ENCODE measurements at places on chromosomes 3 and 15.

DNA sequence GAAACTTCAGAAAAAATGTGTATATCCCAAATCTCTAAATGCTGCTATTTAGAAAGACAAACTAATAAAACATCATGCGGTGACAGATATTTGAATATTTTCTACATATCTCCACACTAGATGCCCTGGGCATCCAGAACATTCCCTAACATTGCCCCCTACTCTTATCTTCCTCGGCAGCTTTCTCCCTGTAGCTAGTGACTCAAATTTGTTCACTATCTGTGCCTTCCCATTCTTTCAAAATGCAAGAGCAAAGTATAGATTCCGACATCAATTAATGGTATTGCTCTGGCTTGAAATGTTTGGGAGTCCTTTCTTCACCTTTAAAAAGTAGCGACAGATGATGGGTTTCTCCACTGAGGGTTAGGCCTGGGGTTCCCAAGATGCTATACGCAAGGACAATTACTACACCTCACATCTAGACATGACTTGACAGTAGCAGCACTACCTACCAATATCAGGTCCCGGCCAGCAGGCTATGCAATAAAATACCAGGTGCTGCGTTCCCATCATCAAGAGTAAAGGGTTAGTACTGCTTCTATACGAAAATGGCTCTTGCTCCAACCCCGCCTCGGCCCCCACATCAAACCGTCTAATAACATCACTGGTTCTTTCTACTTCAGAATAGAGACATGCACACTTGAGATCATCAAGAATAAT, 631 bp downstream of the UBR1 start:
- DNase-seq = peak; percentile 11

- DNase-seq = no peak
These were observed 63.5 kb upstream of the PRR20G start for GRCh38 chr3:127351321-127351720.

DNA sequence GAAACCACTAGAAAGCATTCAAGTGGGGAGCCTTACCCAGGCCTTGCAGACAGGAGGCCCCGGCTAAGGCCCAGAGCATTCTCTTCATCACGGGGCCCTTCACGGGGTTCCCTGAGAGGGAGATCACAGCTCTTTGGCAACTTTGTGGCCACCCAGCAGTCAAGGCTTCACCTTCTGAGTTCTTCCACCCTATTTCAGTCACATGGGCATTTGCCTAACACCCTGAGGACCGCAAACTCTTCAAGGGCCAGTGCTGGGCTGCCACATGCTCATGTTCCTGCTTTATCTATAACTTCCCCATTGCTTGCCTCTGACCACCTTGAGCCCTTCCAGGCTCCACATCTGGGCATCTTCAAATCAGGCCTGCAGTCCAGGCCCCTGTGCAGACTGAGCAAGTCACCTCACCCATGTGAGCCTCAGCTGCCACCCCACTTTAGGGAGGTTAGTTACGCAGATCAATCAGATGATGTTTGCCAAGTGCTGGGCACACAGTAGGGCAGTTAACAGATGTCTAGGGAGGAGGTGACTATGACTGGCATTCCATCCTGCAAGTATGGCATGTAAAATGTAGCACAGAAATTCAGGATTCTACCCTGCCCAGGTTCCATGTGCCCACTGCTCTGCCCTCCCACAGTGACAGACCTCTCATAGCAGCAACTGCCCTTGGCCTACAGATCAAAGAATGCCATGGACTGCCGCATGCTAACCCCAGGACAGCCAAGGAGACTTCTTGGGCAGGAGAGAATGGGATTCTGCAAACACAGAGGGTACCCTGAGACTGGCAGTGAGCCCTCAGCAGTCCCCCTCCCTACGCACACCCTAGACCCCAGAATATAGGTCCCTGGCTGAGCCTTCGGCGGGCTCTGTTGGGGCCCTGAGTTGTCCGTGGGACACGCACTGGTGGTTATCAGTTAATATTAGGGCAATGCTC, 37.6 kb upstream of the ZNF710 start:
- no peak for DNase-seq

DNA sequence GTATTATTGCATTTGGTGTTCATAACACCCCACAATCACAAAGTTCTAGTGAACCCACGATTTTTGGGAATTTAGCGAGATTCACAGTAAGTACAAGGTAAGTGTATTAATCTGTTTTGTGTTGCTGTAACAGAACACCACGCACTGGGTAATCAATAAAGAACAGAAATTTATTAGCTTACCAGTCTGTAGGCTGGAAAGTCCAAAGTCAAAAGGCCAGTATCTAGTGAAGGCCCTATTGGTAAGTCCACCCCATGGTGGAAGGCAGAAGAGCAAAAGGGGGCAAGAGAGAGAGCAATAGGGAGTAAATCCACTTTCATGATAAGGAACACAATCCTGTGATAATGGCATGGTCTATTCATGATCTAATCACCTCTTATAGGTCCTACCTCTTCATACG, 190.3 kb upstream of the KCNMB2 start:
- no peak for DNase-seq

- DNase-seq = no peak
These were observed 54.1 kb downstream of the LPP start for GRCh38 chr3:188207941-188208515.

GRCh38 chr3:33834096-33834453, 35.6 kb downstream of the PDCD6IP start:
- DNase-seq = no peak

DNA sequence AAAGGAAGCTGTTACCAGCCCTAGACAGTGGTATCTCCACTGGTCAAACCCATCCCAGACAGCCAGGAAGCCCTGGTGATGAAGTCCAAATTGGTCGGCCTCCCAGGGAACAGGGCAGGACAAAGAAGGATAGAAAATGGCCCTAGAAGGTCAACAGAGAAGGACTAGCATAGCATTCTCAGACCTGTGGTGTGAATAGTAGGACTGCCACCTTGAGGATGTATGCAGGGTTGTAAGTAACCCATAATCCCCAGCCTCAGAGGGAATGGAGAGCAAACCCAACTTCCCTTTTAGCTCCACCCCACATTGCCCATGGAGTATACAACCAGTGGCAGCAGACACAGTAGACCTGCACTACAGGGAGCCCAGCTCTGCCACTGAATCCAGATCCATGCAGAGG, 68.6 kb upstream of the EIF1B start:
- no peak for DNase-seq

DNA sequence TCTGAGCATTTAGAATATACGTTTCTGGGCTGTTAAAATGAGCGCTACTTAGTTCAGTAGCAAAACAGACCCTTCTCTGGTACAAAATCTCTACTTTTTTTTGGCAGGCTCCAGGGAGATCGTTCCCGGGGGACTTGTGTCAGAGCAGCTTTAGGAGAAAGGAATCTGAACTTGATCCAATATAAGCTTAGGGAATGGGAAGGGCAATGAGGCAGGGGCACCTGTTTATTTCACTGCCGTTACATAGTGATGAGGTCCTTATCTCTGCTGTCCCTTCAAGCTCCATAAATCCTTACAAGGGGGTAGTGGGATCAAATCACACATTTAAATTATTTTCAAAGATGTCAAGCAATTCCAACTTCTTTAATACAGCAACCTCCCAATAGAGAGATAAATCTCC, 128.7 kb upstream of the BNIP2 start:
- no peak for DNase-seq

- peak; percentile 37 for DNase-seq
These were observed 123.3 kb downstream of the XXYLT1 start for GRCh38 chr3:195147649-195148080.

- DNase-seq = no peak
These were observed 3.2 kb downstream of the GLYCTK start for GRCh38 chr3:52290596-52291507.

GRCh38 chr3:190121383-190121782, 686 bp upstream of the P3H2 start:
- no peak for DNase-seq

GRCh38 chr15:31434588-31435260, 108.1 kb downstream of the KLF13 start:
- DNase-seq = peak; percentile 91

DNA sequence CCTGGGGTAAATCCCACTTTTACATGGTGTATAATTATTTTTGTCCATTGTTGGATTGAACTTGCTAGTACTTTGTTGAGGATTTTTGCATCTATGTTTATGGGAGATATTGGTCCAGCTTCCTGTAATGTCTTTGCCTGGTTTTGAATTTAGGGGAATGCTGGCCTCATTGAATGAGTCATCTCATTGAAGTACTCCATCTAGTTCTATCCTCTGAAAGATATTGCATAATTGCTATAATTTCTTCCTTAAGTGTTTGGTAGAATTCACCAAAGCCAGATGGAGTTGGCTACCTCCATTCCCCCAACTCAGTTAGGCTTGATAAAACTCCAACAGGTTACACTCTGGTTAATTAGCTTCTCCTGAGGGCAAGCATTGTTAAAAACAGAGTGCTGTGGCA, 237.4 kb upstream of the TGFBR2 start:
- DNase-seq = no peak

- DNase-seq = no peak
These were observed 73.0 kb upstream of the POMGNT2 start for GRCh38 chr3:43178891-43179366.

DNA sequence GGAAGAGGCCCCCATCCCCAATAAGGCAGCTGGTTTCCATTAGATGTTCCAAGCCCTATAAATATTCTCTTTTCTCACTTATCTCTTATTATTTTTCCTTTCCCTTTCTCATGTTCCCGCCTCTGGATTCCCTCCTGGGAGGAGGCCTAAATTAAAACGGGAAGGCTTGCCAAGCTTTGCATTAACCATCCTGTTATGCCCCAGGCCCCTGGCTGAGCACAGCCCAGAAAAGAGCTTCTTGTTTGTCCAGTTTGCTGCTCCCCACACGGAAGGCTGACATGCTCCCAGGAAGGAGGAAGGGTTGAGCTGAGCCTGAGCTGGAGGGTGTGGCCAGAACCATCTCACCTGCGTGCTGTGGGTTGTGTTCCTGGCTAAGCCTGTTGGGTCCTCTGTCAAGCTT, 63.1 kb upstream of the BOC start:
- no peak for DNase-seq

DNA sequence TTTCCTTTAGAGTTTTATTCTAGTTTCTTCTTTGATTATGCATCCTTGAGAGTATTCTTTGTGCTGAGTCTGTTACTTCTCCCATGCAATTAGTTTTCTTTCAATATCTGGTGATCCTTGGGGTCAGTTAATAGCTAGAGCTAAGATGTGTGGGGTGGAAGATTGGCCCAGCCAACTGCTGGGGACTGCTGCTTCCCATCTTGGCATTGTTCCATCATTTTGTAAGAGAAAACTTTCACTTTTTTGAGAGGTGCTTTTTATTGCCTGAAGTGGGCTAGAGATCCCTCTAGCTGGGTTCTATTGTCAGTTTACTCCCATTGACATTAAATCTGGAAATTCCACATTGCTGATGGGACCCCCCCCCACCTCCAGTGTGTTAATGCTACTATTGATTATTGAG, 15.4 kb downstream of the BCL2L10 start:
- peak; percentile 58 for DNase-seq

DNA sequence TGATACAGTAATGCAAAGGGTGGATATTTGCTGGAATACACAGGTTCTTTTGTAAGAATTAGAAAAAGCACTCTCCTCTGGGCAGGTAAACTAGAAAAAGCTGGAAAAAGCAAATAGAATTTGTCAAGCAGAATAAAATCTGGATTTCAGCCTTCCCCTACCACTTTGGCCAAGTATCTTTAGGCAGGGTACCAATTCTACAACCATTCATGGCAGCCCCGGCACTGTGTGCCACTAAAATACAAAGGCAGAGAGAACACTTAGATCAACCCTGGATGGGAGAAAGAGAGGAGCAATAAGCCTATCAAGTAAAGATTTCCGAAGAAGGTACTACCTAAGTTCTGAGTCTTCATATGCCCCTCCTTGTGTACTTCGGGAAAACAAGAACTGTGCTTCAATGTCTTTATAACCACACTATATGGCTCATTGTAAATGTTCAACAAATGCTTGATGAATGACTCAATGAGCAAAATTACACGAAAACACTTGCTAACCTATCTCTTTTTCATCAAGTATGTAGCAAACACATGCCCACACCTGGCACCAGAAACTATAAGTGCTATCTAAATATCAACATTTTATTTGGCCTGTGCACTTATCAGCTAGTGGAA, 20.8 kb downstream of the STAG1 start:
- DNase-seq = no peak

GRCh38 chr3:86782286-86782685, 208.7 kb downstream of the VGLL3 start:
- DNase-seq = no peak

GRCh38 chr3:139491027-139491700, 14.8 kb upstream of the RBP2 start:
- DNase-seq = no peak

GRCh38 chr3:54343495-54343894, 221.1 kb downstream of the CACNA2D3 start:
- DNase-seq = no peak

GRCh38 chr15:81536356-81536755, 162.3 kb upstream of the TMC3 start:
- DNase-seq = no peak

DNA sequence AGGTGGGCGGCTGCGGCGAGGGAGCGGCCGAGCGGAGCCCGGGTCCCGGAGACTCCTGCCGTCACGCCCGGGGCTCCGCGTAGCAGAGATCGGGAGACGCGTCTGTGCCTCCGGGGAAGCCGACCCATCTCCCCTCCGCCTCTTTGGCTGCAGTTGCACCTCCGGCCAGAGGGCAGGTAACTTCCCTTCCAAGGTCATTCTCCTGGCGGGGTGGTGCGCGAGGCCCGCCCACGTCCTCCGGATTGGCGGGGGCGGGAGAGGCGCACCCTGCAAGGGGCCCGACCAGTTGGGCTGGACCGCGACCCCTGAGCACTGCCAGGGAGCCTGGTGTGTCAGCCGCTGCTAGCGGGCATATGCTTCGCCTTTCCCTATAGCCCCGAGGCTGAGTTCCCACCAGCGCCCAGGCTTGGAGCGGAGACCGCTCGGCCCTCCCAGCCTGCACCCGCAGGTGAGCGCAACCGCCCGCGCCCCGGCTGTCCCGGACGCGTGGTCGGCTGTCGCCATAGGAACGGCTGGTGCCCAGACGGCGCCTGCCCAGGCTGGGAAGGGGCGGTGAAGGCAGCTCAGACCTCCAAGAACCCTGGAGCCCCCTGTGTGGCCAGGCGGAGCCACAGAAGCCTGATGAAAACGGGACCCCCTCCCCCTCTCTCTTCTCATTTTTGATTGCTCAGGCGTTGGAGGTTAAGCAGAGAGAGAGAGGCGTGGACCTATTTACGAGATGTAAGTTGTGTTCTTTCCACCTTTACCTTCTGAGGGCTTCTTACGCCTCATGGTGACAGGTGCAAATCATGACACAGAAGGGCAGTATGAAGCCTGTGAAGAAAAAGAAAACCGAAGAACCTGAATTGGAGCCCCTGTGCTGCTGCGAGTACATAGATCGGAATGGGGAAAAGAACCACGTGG, 453 bp downstream of the ZDHHC23 start:
- peak; percentile 57 for DNase-seq

DNA sequence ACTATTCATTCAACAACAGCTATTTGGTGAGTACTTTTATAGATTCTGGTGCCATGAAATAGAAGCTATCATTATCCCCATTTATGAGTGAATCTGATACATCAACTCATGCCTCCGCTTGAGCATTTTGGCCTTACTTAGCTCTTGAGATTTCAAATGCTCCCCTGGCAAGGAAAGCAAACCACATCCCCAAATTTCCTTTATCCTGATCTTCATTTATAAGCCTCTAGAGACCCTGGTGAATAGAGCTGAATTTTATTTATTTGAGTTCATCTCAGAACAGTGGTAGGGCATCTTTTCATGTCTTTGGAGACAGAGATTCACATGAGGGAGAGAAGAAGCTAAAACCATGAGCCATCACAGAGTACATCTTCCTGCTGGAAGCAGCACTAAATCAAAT, 317.2 kb downstream of the SLC9A9 start:
- DNase-seq = no peak

Measured in cardiac muscle cell (in vitro differentiated cells and primary cell).